CD14-positive monocyte (primary cell): ENCODE measurements at places on chromosomes 6 and 20.

DNA sequence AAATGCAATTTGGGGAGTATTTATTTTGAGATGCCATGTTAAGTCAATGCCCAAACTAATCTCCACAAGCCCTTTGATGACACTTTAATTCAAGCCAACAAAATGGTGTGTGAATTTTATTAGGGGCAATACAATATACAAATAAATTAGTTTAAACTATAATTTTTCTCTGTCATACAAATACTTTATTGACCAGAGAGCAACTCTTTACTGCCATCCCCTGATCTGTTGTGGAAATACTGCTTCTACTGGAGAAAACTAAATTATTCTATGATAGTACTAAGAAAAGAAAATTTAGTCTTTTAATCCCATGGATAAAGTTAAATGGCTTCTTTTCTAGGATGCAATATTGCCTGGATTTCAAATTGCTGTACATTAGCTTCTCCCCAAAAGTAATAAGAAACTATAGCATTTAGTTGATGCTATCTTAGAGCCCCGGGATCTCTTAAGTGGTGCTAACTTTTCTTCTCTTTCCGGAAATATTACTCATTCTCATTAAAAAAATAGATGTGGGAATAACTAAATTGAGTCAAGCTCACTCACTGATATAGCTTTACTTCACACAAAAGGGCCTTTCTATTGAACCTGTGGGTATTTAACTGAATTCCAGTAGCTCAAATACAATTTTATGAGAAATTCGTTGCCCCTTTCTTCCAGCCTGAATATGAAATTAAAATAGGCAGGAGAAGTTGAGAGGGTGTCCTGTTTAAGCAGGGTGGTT, 49.2 kb downstream of the SMPDL3A start:
- DNase-seq: no peak

DNA sequence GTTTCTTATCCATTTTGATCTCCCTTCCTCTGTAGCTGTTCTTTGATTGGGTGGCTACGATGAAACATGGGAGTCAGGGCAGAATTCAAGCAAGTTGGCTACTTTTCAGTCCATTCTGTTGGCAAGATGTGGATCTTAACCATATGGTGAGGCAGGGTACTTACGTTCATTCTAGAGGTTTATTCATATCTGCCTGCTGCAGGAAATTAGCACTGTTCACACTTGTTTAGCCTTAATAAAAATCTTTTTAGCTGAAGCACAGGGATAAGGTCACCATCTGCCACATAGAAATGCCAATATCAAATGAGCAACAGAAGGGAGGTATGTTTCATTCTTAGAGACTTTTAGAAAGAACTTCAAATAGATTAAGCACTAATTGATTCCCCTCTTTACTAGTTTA, 83.9 kb downstream of the GRIK2 start:
- DNase-seq: no peak

- DNase-seq: no peak
Measured at GRCh38 chr20:34621383-34622367, 55.2 kb downstream of the PIGU start.

GRCh38 chr20:20227013-20227571, 140.8 kb upstream of the INSM1 start:
- no peak for DNase-seq

DNA sequence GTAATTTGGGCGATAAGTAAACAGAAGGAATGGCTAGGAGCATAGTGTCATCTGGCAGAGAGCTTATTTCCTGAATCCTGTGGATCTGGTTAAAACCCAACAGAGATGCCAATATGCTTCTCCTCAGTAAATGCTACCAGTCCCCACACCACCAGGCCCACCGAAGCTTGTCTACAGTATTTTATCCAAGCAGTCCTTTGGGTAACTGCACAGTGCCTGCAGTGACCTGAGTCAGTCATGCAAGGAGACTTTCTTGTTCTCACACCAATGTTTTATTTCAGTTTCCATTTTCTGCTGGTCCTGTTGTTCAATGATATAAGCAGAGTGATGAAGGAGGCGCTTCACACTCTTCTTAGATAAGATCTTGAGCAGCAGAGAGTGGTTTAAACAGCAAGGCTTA, 326.3 kb downstream of the RIMS1 start:
- DNase-seq: no peak

- no peak for DNase-seq
Measured at GRCh38 chr6:38149531-38149930, 330.0 kb downstream of the ZFAND3 start.

DNA sequence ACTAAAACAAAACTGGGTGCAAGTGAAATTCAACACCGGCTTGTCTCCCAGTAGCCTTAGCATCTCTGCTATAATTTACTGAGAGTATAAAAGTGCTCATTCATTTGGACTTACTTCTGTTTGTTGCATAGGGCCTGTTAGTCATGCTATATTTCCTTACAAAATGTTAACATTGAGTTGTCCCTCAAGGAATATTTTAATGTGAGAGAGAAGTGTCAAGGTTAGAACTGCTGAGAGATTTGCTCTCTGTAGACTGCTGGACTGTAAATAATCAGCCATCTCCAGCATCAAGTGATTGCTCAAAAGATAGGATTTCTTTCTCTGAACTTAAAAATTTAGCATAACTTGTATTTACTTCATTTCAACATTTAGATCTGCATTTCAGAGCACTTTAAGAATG, 328.5 kb upstream of the AGPAT4 start:
- no peak for DNase-seq

DNA sequence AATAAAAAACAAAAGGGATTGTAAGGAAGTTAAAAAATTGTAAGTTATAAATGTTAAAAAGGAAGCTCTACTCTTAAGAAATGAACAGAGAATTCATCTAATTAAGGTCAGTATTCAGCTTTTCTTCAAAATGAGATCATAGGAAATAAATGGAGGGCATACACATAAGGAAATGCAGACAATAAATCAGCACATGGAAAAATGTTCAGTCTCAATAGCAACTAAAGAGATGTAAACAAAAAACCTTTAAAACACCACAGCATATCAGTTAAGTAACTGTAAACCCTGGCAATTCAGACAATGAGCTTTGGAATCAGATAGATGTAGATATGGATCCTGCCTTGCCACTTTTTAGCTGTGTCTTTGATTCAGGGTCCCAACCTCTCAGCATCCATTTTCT, 24.0 kb upstream of the CLIC5 start:
- no peak for DNase-seq
